ENCODE measurements at places on chromosomes 1 and 21.

DNA sequence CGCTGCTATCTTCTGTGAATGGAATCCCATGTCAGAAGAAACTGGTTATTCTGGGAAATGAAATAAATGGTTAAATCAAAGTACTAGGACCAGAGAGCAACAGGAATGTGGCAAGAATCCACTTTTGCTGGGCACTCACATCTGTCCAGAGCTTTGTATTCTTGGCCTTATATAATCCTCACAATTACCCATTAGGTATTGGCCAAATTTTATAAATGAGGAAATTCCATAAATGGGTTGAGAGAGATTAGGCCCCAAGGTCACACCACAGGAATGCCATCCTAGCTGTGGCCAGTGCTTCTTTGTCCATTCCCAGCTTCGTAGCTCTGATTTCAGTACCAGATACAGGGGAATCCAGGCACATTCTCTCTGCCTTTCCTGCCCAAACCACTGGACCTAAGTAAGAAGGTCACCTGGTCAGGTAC is 76.1 kb upstream of the HOOK1 start:
- DNase-seq: peak; percentile 87

- no peak for DNase-seq
Measured at GRCh38 chr1:235291599-235292091, 36.3 kb downstream of the ARID4B start.

DNA sequence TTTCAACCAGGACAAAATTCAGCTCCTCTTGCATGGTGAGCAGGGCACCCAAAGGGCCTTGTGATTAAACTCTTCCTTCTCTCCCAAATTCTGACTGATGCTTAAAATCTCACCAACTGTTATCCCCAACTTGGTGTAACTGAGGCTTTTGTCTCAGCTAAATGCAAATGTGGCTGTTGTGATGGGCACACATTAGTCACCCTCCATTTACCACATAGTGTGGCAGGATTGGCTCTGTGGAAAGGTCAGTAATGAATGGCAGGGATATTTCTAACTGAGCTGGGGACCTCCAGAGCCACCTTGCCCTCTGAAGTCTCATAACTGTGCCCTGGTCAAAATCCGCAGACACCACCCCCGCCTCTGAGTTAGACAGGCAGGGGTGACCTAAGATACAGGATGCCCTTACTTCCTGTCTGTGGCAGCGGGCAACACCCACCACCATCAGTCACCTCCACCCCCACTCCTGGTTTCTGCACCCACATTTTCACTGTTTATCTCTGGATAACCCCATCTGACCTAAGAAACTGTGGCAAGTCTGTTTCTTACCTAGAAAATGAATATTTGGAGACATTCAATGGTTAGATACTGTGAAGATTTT is 25.4 kb upstream of the RGS16 start:
- DNase-seq: no peak

DNA sequence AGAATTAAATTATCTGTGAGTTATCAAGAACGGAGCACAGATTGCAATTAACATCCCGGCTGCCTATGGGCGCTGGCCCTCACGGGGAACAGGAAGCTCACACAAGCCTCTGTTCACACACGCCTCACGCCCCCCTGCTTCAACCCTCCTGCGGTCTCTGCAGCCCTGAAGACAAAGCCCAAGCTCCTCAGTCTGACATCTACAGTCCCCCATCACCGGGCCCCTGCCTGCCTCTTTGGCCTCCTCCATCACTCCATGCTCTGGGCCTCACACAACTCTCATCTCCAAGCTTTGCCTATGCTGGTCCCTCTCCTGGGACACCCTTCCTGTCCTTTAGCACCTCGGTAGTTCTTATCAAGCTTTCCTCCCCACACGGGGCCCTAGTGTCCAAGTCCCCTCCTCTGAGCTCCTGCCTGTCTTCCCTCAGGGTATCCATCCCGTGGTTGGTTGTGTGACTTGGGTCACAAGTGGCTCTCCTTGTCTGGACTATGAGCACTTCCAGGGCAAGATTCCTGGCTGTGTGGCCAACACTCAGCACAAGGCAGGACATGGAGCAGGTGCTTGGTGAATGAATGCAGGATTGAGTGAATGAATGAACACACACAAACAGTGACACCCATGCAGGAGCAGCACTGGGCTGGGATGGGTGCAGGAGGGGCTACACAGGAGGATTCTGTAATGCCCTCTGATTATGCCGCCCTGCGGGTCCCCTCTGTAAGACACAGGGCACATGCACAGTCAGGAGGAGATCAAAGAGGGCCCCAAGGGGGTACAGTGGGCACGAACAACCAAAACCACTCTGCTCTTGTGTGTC is 116.1 kb downstream of the DMRTB1 start:
- DNase-seq: no peak

DNA sequence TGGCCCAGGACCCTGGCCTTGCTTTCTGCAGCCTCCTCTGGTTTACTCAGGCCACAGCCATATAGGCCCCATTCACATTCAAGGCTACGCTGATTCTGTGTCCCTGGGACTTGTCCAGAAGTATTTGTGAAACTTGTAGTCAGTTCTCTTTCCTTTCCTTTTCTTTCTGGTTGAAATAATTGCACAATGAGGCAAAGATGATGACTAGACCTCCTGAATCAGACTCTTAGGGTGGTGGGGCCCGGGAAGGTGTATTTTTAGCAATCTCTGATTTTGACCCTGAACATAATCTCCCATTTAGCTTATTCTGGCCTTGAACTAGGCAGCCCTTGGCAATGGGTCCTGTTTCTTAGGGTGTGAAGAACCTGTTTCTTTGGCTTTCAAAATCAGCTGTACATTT is 39.9 kb downstream of the STUM start:
- DNase-seq: peak; percentile 72

Data from cardiac muscle cell (in vitro differentiated cells and primary cell).